ENCODE measurements at places on chromosomes 1 and 21.

- no peak for DNase-seq
Measured at GRCh38 chr1:201116091-201116490, 3.9 kb upstream of the CACNA1S start.

DNA sequence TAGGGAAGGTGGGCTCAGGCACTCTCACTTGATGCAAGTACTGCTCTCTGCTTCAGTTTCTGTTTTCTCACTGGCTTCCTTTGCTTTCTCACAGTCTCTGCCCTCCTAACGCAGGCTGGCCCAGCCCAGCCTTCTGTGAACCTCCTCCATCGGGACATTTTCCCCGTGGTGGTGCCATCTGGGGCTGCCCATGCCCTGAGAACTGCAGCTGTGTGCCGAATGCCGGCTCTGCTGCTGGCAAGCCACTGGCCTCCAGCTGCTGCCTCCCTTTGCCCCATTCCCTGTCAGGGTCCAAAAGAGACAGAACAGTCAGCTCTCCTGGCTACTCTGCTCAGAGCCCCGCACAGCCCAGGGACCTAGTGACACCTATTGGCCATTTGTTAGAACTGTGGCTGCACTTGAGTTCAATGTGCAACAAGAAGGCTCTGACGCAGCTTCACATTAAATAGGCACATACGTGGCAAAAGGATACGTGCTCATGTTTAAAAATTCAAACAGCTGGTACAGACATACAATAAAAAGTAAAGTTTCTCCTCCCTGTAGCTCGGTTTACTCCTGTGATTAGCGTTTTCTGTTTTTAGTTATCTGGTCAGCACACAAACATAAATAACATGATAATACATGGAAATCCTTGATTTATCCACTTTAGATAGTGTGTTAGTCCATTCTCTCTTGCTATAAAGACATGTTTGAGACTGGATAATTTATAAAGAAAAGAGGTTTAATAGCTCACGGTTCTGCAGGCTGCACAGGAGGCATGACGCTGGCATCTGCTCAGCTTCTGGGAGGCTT, 46.6 kb downstream of the FCRL5 start:
- no peak for DNase-seq

GRCh38 chr1:212825798-212826452, 21.5 kb downstream of the SPATA45 start:
- no peak for DNase-seq

DNA sequence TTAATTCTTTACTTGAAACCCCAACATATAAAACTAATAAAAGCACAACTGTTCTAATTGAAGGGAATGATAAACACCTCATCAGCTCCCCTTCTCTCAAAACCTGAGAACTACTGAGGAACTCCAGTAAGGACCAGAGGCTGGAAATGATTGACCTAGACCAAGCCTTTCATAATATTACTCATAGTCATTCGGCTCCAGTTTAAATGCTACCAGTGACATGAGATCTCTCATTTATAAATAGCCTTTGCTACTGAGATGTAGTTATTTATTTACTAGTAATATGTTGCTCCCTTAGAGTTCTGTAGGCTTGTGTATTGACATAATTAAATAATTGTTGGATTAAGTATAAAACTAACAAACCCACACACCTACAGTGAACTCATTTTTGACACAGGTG, 209.8 kb upstream of the PRMT6 start:
- no peak for DNase-seq

- no peak for DNase-seq
Measured at GRCh38 chr1:31105646-31106045, 40.1 kb upstream of the PUM1 start.

DNA sequence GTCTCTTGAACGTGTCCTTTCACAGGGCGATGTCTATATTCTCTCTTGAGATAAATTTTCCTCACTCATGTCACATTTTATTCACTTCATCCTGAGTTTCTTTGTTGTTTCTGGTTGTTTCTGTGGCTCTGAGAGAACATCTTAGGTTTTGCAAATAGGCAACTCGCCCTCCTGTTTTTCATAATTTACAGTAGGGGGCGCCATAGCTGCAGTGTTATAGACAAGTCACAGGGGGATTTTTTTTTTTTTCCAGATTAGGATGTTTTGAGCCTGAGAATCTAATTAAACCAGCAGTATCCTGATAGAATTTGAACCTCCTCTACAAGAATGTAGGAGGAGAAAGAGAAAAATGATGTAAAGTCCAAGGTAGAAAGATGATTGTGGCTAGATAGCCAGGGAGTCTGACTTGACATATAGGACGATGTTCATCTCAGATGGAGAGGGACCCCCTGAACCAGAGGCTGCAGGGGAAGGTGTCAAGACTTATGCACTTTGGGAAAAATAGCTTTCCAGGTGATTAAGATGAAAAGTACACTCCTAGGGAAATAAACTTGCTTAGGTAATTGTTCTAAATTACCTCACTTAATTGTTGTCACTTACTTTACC, 76.3 kb downstream of the ZP4 start:
- DNase-seq, result no peak

GRCh38 chr1:234926559-234927311, 201.9 kb downstream of the TOMM20 start:
- no peak for DNase-seq

DNA sequence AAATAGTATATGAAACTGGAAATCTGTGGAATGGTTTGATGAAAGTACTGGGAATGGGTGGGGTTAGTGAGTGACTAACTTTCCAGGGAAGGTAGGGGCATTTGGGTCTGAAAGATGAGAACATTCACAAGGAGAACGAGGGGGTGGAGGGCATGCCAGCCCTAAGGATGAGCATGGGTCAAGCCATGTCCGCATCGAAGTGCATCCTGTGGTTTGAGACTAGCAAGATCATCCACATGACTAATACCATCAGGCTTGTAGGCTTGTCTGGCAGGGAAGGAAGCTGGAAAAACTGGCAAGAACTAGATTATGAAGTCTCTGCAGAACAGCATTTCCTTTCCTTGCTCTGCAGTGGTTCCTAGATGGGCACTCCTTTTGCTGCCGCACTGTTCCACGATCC, 70.4 kb upstream of the UBE2U start:
- no peak for DNase-seq

DNA sequence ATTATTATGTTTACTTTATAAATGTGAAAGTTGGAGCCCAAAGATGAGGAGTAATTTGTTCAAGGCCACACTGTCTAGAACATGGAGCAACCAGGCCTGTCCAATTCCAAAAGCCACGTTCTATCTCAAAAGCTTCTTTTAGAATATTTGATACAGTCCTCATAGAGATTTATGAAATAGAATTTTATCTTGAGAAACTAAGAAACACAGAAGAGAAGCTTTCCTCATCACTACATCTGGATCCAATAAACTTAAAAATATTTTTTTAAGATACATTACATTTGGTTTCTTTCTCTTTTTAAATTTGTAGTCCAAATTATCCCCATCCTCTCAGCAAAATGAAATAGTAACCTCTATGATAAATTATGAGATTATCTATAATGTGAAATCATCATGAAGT, 58.9 kb downstream of the DDAH1 start:
- DNase-seq, result no peak

DNA sequence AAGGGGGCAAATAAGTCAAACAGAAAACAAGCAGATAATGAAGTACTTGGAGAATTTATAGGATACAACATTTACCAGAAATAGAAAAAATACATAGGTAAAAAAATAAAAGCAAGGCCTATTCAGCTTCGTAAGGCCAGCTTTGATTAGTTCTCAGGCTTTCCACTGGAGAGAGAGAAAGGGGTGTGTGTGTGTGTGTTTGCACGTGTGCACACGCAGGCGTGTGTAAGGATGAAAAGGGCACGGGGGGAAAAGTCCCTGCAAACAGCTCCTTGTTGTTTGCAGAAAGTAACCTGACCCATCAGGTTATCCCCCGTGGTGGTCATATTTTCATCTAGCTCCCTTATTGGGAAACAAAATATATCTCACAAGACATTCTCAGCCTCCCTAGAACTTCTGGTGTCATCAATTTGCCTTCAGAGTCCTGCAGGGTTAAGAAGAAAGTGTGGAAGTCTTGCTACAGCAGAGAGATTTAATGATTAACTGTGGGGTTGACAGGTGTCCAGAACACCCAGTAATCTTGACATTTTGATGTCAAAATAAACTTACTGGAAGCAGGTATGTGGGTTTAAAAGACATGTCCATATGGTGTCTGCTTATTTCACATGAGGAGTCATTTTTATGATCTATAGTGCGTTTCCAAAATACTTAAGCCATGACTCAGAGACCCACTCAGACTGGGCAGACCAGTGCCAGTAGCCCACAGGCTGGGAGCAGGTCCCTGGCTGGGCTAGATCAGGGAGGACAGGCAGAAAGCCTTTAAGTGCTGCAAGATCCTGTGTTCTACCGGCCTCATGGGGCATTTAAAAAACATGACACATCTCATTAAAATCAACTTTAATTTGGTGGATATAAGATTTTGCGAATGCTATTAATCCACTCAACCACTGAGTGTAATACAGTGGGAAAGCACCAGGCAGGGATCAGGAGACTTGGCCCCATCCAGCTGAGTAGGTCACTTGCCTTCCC, 487.6 kb upstream of the CAMK1G start:
- no peak for DNase-seq

GRCh38 chr1:60071296-60071695, 2.3 kb downstream of the C1orf87 start:
- no peak for DNase-seq

GRCh38 chr1:244137725-244138124, 86.6 kb downstream of the ZBTB18 start:
- no peak for DNase-seq

DNA sequence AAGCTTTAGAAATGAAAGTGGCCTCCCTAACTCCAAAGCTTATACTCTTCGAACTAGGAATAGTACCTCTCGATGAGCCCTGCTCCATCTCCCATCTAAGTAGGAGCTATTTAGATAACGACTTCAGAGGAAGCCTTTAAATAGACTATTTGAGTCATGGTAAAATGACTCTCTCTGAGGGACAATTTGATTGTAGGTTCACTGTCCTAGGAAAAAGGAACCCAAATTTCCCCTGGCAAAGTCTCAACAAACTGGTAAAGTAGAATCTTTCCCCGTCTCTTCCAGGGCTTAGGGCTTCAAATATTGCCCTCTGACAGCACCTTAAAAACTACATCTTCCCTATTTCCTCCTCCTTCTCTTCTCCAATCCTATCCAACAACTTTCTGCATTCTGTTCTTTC, 2.0 kb upstream of the FCER1A start:
- DNase-seq, result no peak

GRCh38 chr1:203513585-203514031, 19.7 kb downstream of the OPTC start:
- no peak for DNase-seq

DNA sequence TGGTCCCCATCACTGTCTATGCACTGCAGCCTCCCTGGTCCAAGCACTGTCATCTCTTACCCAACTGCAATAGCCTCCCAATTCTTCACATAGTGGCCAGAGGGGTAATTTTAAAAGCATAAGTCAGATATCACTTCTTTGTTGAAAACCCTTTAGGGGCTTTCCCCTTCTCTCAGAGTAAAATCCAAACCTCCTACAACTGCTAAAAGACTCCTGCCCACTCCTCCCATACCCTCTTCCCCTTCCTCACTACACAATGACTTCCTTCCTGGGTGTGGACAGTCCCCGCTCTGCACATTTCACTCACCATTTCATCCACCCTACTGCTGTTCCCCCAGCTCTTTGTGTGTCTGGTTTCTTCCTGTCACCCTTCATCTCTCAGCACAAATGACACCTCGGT, 8.3 kb downstream of the MCOLN2 start:
- DNase-seq, result no peak

DNA sequence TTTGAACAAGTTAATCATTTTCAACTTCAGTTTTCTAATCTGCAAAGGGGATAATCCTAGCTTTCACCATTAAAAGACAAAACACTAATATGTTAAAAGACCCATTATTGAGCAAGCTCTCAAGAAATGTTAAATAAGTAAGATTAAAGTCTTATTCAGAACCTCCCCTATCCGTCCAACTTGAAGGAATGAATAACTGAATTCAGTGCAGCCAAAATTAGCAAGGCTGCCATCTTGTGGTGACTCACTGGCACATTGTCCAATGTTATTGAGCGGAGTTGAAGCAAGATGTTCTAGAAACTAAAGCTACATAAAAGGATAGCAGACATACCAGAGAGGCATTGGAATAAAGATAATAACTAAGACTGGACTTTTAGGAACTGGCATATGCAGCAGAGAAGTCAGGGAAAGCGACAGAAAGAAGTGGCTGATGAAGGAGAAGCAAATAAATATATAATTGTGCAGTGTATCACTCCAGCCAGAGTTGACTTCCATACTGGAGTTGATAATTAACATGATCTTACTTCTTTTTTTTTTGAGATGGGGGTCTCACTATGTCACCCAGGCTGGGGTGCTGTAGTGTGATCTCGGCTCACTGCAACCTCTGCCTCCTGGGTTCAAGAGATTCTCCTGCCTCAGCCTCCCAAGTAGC, 8.2 kb upstream of the CAP1 start:
- DNase-seq, result no peak

- DNase-seq, result no peak
Measured at GRCh38 chr1:228198977-228199590, 8.8 kb upstream of the OBSCN start.

- DNase-seq, result no peak
Measured at GRCh38 chr1:172697534-172698002, 38.7 kb downstream of the FASLG start.

DNA sequence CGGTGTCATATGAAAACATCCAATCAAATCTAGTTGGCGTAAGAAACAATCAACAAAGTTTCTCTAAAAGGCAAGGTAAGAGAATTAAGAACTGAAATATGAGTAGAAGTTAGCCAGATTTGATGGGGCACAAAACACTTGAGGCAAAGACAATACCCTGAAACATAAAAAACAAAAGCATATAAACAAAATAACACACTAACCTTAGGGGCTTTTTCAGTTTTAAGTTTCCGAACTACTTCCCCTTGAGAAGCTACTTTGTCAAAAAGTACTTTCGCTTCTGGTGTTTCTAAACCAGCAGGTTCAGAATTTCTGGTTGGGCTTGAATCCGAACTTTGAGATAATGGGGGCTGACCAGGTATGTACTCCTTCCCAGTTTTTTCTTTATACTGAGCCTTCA, 57.9 kb downstream of the EPRS1 start:
- no peak for DNase-seq

- DNase-seq, result no peak
Measured at GRCh38 chr1:24717887-24718650, 27.2 kb upstream of the CLIC4 start.

DNA sequence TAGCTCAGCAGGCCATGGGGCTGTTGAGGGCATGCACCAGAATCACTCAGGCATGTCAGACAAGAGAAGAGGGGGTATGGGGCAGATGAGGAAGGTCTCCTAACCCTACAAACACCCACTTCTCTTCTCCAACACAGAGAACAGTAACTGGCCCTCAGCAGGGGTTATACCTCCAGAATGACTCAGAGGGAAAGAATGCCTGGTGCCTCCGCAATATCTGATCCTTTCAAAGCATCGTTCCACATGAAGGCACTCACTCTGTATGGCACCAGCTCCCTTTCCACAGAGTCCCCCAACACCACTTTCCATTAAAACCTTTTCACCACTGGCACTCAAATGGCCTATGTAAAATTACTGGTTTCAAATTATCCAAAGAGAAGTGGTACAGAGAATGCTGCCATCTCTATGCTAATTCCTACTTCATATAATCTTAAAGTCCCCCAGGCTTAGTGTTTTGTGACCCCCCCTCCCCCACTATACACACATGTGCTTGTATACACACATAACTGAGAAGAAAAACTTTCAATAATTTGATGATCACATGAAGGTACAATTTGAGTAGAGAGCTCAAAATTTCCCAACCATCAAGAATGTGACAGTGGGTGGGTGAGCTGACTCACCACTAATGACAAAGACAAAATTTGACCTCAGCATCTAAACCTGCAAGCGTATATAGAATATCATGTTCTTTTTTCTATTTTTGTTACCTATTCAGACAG, 91.5 kb downstream of the SIPA1L2 start:
- DNase-seq, result no peak

GRCh38 chr1:8477983-8478362, 160.1 kb downstream of the SLC45A1 start:
- no peak for DNase-seq

All from stimulated activated CD4-positive, alpha-beta T cell treated with anti-CD3 and anti-CD28 coated beads, Interleukin-15, amount 100 ng/mL, for 1 hour (primary cell).